ENCODE measurements at places on chromosomes 6 and 20.

GRCh38 chr20:61896058-61896961 is 169.4 kb downstream of the TAF4 start:
- DNase-seq = peak; percentile 96

GRCh38 chr6:167097770-167098169 is 25.1 kb upstream of the CCR6 start:
- no peak for DNase-seq

GRCh38 chr6:55666037-55666436 is 87.0 kb upstream of the HMGCLL1 start:
- DNase-seq = no peak

- peak; percentile 13 for DNase-seq
Observed at GRCh38 chr20:39849664-39850063, 839.4 kb downstream of the MAFB start.

- no peak for DNase-seq
Observed at GRCh38 chr6:15429141-15430110, 183.6 kb downstream of the JARID2 start.

DNA sequence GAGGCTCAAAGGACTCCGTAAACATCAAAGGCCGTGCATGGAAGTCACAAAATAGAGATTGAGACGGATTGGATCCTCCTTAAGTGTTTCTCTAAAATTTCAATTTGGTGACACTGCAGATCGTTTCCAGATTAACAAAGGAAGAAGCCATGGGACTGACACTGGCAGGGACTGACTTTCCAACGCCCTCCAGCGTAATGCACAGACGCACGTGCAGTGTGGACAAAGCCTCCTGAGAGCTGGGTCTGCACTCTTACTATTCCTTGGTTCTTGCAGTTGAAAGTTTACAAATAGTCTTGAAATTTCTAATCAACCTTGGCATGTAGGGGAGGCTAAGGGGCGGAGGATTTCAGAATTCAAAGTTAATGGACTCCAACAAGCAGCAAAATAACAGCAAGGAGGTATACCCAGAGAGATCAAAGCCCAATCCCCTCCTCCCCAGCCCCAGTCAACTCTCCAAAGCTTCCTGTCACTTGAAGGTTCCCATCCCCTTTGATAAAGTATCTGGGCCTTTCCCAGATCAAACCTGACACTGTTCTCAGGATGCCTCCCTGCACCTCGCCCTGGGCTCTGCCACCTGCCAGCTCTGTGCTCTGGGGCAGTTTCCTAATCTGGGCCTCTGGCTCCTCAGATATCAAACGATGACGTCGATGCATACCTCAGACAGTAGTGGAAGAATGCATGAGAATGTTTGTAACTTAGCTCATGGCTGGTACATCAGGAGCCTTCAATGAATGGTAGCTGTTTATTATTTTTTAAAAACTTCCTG is 106.5 kb upstream of the TRAF3IP2 start:
- DNase-seq = peak; percentile 30

DNA sequence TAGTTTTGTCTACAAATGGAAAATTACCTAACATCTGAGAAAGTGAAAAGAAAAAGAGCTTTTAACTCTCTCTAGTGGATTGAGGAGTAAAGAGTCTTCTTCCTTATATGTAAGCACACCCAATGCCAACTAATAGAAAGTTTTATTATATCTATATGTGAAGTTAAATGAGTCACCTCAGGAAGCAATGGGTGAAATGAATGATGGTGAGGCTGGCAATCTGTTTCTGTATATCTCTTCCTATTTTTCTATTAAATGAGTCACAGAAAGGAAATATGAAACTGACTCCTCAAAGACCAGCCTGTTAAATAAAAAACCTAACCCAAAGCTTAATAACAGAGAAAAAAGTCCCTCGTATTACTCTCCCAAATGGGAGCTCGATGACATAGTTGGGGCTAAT is 71.3 kb downstream of the OTOR start:
- no peak for DNase-seq

- no peak for DNase-seq
Observed at GRCh38 chr6:107357031-107357430, 102.3 kb downstream of the PDSS2 start.

- DNase-seq = no peak
Observed at GRCh38 chr20:5080384-5080877, 39.3 kb downstream of the PCNA start.

- no peak for DNase-seq
Observed at GRCh38 chr20:5735845-5736510, 14.2 kb upstream of the SHLD1 start.

- no peak for DNase-seq
Observed at GRCh38 chr6:72876256-72876655, 254.4 kb downstream of the KCNQ5 start.

- no peak for DNase-seq
Observed at GRCh38 chr20:23161968-23162696, 76.0 kb upstream of the CD93 start.

GRCh38 chr20:19855416-19855815 is 97.4 kb downstream of the RIN2 start:
- no peak for DNase-seq

DNA sequence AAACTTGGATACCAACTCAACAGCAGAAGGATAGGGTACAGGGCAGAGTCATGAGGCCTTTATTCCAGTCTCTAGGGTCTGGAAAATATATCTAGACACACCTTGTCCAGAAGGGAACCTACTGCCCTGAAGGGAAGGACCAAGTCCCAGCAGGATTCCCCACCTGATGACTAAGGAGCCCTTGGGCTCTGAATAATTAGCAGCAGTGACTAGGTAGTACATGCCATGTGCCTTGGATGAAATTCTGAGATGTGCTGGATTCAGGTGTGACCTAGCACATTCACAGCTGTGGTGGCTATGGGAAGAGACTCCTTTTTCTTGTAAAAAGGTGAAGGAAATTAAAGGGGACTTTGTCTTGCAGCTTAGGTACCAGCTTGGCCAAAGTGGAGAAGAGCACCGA is 364.3 kb upstream of the PTCHD4 start:
- DNase-seq = no peak

GRCh38 chr6:84048588-84048987 is 15.0 kb downstream of the MRAP2 start:
- no peak for DNase-seq

DNA sequence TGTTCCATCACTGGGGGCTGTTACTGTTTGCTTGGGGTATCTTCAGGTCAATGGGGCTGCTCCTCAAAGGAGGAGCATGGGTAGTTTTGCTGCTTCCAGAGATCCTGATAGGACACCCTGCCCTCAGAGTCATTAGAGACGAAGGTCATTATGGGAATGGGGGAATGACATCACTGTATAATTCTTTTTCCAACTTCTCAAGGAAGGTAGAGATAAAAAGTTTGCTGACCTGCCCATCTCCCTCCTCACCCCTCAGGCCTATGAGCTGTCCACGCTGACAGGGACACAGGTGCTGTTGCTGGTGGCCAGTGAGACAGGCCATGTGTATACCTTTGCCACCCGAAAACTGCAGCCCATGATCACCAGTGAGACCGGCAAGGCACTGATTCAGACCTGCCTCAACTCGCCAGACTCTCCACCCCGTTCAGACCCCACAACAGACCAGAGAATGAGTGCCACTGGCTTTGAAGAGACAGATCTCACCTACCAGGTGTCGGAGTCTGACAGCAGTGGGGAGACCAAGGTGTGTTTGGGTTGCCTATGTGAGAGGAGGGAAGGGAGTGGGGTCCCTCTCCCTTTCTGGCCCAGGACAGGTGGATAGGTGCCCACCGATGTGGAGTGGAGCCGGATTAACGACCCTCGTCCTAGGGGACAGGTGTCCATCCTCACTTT is 2.7 kb downstream of the SRF start:
- no peak for DNase-seq

GRCh38 chr20:45346291-45346718 is 1.9 kb downstream of the SDC4 start:
- DNase-seq = no peak

- DNase-seq = peak; percentile 52
Observed at GRCh38 chr20:44068316-44069201, 118.4 kb downstream of the JPH2 start.

DNA sequence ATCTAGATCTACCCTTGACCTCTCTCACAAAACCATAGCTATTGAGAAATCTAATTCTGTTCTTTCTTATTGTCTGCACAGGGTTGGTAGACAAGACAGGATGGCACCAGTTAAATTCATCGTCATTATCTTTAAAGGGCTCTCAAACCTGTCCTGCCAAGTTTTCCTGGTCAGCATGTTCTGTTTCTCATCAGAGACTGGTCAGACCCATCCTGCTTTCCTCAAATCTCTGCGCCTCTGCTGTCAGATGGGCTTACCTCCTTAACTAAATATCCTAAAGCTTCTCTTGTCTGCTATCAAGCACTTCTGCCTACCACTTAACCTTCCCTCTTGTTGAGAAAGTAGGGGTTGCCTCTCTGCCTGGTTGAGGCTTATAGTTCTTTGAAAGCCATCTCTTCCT is 125.2 kb downstream of the MYO6 start:
- DNase-seq = no peak

GRCh38 chr20:46905364-46906125 is 10.9 kb downstream of the EYA2 start:
- DNase-seq = no peak

DNA sequence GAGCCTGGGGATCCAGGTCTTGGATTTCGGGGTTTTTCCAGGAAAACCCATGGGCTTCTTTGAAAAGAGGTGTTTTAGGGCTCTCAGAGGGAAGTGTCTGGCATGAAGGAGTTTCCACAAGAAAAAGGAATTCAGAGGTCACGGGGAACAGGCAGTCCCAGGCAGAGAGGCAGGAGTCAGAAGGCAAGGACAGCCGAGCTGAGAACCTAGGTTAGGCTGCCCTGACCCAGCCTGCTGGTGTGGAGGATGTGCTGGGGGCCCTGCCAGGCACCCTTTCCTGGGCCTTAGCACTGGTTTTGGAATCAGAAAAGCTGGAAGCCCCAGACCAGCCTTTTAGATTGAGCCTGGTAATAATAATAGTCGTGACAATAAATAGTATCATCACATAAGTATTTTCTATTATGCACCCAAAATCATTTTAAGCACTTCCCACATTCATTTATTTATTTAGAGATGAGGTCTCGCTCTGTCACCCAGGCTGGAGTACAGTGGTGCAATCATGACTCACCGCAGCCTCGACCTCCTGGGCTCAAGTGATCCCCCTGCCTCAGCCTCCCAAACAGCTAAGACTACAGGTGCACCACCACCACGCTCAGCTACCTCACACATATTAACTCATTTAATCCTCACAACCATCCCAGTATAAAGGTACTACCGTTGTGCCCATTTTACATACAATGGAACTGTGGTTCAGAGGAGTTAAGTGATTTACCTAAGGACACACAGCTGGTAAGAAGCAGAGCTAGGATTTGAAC is 19.9 kb downstream of the TGM2 start:
- DNase-seq = no peak

GRCh38 chr20:61763740-61764400 is 301.8 kb downstream of the TAF4 start:
- no peak for DNase-seq

- no peak for DNase-seq
Observed at GRCh38 chr6:133435065-133435728, 194.0 kb downstream of the EYA4 start.

- DNase-seq = no peak
Observed at GRCh38 chr6:148551226-148551625, 195.6 kb upstream of the UST start.

- no peak for DNase-seq
Observed at GRCh38 chr6:84462698-84463097, 235.3 kb upstream of the CEP162 start.

DNA sequence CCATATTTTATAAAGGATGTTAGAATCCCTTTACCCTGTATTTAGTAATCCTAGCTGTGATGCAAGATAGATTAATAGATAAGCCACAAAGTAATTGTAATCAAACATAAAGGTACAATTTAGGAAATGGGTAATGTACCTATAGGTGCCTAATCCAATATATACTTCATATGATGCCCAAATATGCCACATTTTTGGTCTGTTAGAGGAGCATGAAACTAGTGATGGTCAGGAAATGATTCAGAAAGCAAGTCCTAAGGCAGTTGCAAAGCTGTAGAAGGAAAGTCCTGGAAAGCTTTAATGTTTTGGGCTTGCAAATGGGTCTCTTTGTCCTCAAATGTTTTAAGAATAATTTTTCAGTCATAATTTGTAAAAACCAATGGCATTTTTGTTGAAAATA is 76.6 kb upstream of the PTPRK start:
- DNase-seq = no peak

- peak; percentile 25 for DNase-seq
Observed at GRCh38 chr6:40328986-40329545, 258.1 kb downstream of the LRFN2 start.

DNA sequence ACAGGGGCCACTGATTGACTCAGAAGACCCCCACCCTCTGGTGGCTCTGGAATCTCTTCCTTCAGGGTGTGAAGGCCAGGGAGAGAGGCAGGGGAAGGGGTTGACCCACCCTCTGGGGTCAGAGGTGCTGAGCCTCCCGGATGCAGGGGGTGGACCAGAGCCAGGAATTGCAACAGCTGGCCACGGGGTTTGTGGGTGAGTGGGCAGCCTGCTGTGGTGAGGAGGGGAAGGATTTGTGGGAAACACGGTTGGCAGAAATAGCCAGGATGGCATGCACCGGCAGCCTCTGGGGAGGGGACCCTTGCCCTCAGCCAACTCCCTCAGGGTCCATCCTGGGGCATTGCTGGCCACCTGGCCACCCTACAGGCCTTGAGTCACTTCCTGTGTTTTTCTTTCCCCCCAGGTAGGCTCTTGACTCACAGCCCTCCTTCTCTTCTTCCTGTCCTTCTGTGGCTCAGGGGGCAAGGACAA is 92.8 kb downstream of the MRPL14 start:
- DNase-seq = no peak

DNA sequence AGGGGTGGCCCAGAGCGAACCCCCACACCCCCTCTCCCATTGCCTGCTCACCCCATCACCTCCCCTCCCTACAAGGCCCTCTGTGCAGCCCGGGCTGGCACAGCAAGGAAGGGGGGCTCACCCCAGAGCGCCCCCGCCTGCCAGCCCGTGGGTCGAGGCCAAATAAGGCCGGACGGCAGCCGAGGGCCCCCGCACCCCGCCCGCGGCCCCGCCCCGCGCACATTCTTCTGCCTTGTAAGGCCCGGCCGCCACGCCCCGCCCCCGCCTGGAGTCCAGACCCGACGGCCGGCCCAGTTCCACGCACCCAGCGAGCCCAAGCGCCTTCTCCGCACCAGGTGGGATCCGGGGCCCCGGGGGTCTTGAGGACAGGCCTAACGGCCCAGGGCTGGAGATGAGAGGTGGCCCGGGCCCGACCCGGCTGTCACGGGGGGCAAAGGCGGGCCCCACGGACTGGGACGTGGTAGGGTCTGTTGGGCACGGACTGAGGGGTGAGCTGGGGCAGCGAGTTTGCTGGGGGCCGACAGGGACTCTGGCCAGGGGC is at the start of gene MYL9:
Gene MYL9, plus strand, starts transcription at position 293 of the 541 bp plus-strand sequence. CDS start 3,366 bp downstream, outside the sequence.
- peak; percentile 94 for DNase-seq

- DNase-seq = no peak
Observed at GRCh38 chr6:45710304-45710821, 305.3 kb downstream of the CLIC5 start.

GRCh38 chr6:128252341-128253176 is 267.8 kb downstream of the PTPRK start:
- no peak for DNase-seq

GRCh38 chr6:170207586-170208181 is 83.2 kb downstream of the DLL1 start:
- no peak for DNase-seq
